ENCODE measurements at places on chromosomes 2 and 18. TPM values are rescaled to one million over a fixed set of nuclear protein-coding genes. Genes with fewer than 3 reads are reported as not detected.

The TSPYL6 gene
- polyA plus RNA-seq, result not detected

The LINC00305 gene
- not detected for polyA plus RNA-seq

The TRIB2 gene
- polyA plus RNA-seq, result 10.6 TPM

The CD8B gene
- 1.6 TPM for polyA plus RNA-seq

The TGOLN2 gene
- polyA plus RNA-seq, result 13.1 TPM

The VWC2L gene
- not detected for polyA plus RNA-seq

The HK2 gene
- 11.8 TPM for polyA plus RNA-seq

The RRM2 gene
- 43.2 TPM for polyA plus RNA-seq

Measured in esophagus (tissue), 2 donors.